NCI-H1436 treated with DMSO at 0.1 percent for 48 hours (cell line): ENCODE measurements at places on chromosomes 16 and 17.

DNA sequence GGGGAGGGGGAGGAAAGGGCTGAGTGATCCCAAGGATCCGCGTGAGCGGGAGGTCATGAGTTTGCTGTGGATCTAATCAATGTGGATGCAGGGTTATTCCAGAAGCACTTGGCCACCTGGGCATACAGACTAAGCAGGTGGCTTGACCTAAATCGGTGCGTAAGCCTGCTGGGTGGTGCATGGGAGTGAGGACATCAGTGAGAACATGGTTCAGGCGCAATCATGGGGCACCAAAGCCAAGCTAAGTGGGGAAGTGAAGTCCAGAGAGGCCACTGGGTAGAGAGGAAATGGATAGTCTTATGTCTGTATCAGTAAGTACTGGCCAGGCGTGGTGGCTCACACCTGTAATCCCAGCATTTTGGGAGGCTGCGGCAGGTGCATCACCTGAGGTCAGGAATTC is 18.9 kb upstream of the MFSD6L start:
- DNase-seq = no peak

DNA sequence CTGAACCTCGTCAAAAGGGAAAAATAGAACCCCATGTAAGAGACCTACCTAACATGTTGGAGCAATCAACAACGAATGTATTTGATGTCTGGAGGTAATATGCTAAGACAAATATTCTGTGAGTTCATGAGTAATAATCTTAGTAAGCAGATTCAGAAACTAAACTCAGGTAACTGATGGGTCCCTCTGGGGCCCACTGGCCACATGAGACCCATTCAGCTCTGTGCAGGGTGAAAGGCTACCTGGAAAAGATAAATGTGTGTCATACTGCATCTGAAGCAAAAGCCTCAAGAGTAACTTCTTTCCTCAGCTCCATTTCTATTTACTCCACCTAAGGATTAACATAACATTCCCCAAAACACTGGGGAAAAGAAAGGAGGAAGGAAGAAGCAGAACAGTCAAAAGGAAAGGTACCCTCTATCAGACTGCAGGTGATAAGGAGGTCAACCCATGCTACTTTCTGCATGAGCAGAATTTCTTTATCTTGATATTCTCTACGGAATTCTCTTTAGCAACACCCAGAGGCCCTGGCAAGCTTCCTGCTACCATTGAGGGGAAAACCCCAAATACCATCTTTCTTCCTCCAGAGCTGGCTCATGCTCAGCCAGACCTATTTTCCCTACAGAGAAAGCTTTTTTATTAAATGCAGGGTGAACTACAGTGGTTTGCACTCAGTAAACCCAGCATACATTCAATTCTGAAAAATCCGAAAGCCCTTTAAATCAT is 37.7 kb upstream of the ABCA6 start:
- no peak for DNase-seq

DNA sequence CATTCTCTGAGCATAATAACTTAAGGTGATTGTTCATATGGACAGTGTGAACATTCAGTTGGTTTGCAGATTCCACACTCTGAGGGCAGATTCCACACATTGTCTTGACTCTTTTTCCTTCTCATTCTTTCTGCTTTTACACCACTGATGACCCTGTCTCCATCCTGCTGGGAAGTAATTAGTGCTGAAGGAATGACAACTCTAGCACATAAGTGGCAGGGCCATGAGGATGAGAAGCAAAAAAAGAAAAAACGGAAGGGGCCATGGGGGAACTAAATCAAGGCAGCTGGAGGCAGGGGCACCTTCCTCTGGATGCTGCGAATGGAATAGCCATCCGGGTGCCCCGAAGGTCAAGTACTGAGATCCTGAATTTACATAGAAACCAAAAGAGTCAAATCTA is 944.0 kb downstream of the KCNJ2 start:
- DNase-seq = no peak

GRCh38 chr17:43140396-43141332 is 15.5 kb upstream of the BRCA1 start:
- DNase-seq = no peak
